ENCODE measurements at places on chromosomes 13 and 19. TPM values are rescaled to one million over a fixed set of nuclear protein-coding genes. Genes with fewer than 3 reads are reported as not detected.

Gene APC2
- total RNA-seq, result 0.20 TPM

Gene PNPLA6
- total RNA-seq, result 59.7 TPM

Gene CNMD
- total RNA-seq, result not detected

Gene TNFSF13B
- total RNA-seq, result 2.7 TPM

Gene SLC5A5
- total RNA-seq, result not detected

Gene SHANK1
- 4.7 TPM for total RNA-seq

Gene DPF1
- total RNA-seq, result not detected

Gene PODNL1
- total RNA-seq, result 5.7 TPM

Gene POGLUT2
- total RNA-seq, result 23.1 TPM

Gene FAM216B
- not detected for total RNA-seq

Gene DDA1
- 33.1 TPM for total RNA-seq

Gene GARIN5B
- not detected for total RNA-seq

Gene GRK1
- total RNA-seq, result not detected

Gene NMRK2
- total RNA-seq, result not detected

Gene ICAM5
- 0.56 TPM for total RNA-seq

Gene C13orf42
- not detected for total RNA-seq

Gene FREM2
- total RNA-seq, result not detected

Gene PDE4A
- total RNA-seq, result 16.1 TPM

Gene SPRED3
- total RNA-seq, result 2.1 TPM

Gene ELSPBP1
- not detected for total RNA-seq

Gene SBK2
- not detected for total RNA-seq

Gene S1PR4
- total RNA-seq, result not detected

Gene GPALPP1
- 23.8 TPM for total RNA-seq

Gene DNAAF3
- 0.34 TPM for total RNA-seq

Gene ZNF208
- total RNA-seq, result 2.1 TPM

Gene CPB2
- not detected for total RNA-seq

Gene ZFP36
- total RNA-seq, result 72.9 TPM

Gene PEAK3
- not detected for total RNA-seq

Gene CASP14
- not detected for total RNA-seq

Gene ZNF99
- total RNA-seq, result not detected

Gene PBX4
- not detected for total RNA-seq

Gene SIGLEC10
- not detected for total RNA-seq

Gene RNF113B
- total RNA-seq, result not detected

Gene FOXA3
- not detected for total RNA-seq

Gene CKM
- total RNA-seq, result not detected

Gene SYCN
- not detected for total RNA-seq

Gene KPTN
- 4.3 TPM for total RNA-seq

Gene SBK3
- total RNA-seq, result not detected

Gene ARRDC5
- not detected for total RNA-seq

Gene CERS4
- 25.2 TPM for total RNA-seq

Gene NRTN
- not detected for total RNA-seq

All from cardiac ventricle fibroblast (primary cell).